Right renal cortex interstitium (tissue), 3 donors: ENCODE measurements at places on chromosomes 1 and 21. TPM values are rescaled to one million over a fixed set of nuclear protein-coding genes. Genes with fewer than 3 reads are reported as not detected.

- DNase-seq: no peak
These were observed 14.3 kb upstream of the RGS1 start for GRCh38 chr1:192561301-192561700.

SMPDL3B gene
- polyA plus RNA-seq: 12.7 TPM

GRCh38 chr1:241638909-241639622, 1.1 kb downstream of the CHML start:
- no peak for DNase-seq

- DNase-seq: no peak
These were observed 23.4 kb downstream of the CTBS start for GRCh38 chr1:84550826-84551225.

KCNK1 gene
- polyA plus RNA-seq: 6.8 TPM

DNA sequence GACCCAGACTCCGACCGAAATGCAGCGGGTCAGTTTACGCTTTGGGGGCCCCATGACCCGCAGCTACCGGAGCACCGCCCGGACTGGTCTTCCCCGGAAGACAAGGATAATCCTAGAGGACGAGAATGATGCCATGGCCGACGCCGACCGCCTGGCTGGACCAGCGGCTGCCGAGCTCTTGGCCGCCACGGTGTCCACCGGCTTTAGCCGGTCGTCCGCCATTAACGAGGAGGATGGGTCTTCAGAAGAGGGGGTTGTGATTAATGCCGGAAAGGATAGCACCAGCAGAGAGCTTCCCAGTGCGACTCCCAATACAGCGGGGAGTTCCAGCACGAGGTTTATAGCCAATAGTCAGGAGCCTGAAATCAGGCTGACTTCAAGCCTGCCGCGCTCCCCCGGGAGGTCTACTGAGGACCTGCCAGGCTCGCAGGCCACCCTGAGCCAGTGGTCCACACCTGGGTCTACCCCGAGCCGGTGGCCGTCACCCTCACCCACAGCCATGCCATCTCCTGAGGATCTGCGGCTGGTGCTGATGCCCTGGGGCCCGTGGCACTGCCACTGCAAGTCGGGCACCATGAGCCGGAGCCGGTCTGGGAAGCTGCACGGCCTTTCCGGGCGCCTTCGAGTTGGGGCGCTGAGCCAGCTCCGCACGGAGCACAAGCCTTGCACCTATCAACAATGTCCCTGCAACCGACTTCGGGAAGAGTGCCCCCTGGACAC, 534 bp downstream of the C1orf56 start:
- DNase-seq: peak; percentile 44

CYP4X1 gene
- 10.0 TPM for polyA plus RNA-seq

GRCh38 chr1:31620631-31621497, 3.4 kb downstream of the HCRTR1 start:
- DNase-seq: no peak

FAAP20 gene
- 30.1 TPM for polyA plus RNA-seq

GRCh38 chr1:57976216-57976615, 552.4 kb upstream of the DAB1 start:
- DNase-seq: no peak

OR2T29 gene
- not detected for polyA plus RNA-seq

FMN2 gene
- polyA plus RNA-seq: 10.5 TPM

FAM151A gene
- 39.1 TPM for polyA plus RNA-seq

DNA sequence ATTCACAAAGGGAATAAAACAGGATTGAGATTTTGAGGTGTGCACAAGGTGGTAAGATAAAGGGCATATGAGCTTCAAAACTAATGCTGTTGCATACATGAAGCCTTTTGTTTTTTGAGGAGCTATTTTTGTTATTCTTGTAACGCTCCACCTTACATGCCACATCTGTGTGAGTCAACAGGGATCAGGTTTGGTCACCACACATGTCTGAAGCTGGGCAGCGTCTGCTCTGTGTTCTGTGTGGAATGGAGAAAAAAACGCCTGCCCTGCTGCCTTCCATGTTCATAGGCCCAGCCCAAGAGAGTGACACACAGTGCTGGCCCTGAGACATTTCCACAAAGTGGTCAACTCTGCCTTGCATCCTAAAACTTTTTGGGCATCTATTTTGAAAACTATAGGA, 67.7 kb downstream of the MPZL1 start:
- DNase-seq: no peak

- no peak for DNase-seq
These were observed 8.3 kb upstream of the RIPK4 start for GRCh38 chr21:41775149-41775472.

DNA sequence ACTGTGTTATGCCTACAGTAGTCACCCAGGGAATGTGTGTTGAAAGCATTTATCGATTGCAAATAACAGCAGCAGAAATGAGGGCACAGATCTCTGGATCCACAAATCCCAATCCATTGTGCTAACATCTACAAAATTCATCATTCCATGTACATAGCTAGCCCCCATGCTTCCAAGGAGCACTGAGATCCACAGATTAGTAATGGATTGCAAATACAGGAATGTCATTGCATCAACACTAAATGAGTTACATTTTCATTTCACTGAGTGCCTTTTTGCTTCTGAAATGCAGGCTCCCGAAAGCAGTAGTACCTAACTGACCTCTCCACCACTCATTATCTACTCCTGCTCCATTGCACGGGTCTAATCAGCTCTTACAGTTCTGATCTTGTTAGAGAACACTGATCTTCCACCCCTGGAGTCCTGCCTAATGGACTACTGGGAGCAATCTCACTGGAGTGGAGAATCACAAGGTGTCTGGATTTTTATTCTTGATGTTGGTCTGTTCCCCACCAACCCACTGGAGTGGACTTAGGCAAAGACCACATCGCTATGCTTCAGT, 30.5 kb downstream of the ASTN1 start:
- no peak for DNase-seq

- no peak for DNase-seq
These were observed 23.2 kb downstream of the LYST start for GRCh38 chr1:235843461-235843961.

DNA sequence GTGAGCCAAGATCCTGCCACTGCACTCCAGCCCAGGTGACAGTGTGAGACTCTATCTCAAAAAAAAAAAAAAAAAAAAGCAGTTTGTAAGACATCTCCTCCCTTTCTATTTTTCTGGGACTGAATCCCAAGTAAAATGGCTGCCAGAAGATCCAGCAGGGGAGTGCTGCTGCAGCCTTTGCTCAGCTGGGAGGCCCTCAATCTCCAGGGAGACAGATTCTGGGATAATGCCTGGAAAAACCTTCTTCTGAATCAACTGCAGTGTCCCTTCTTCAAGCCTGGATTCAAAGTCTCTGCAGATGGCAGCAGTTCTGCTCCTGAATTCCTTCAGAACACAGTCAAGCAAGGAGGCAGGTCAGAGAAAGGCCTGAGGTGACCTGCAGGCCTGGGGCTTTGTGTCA, 191.0 kb upstream of the NRIP1 start:
- no peak for DNase-seq

PDZK1IP1 gene
- polyA plus RNA-seq: 51.8 TPM

DNA sequence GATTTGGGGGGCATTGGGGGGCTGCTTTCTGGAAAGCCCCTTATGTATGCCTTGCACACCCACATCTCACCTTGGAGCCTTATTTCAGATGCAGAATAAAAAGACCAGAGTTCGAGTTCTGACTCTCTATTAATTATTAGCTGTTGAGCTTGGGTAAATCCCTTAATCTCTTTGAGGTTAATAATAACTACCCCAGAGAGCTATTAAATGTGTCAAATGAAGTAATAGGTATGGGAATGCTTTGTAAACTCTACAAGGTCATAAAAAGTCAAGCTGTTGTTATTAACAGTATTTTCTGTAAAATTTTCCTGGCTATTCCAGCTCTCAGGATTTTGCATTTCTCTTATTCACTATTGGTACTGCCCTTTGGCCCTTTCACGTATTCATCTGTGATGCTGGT, 122.9 kb downstream of the ROR1 start:
- no peak for DNase-seq

PAQR7 gene
- 29.6 TPM for polyA plus RNA-seq

GRCh38 chr1:35809114-35810095, 1.6 kb downstream of the AGO4 start:
- DNase-seq: no peak
